ENCODE measurements at places on chromosomes 3 and 15. TPM values are rescaled to one million over a fixed set of nuclear protein-coding genes. Genes with fewer than 3 reads are reported as not detected.
A peak's percentile ranks its signal among the peaks of the same experiment; 100 is the strongest.

- no peak overlapping the region for H3K27ac ChIP-seq
- H3K27me3 ChIP-seq, result no peaks in the 10 kb centered on the region
- H3K36me3 ChIP-seq, result peaks cover 42% of the 10 kb centered on the region
- no peak overlapping the region for H3K4me3 ChIP-seq
- no peak for DNase-seq
These were observed 22.9 kb upstream of the USF3 start for GRCh38 chr3:113719294-113719693.

DNA sequence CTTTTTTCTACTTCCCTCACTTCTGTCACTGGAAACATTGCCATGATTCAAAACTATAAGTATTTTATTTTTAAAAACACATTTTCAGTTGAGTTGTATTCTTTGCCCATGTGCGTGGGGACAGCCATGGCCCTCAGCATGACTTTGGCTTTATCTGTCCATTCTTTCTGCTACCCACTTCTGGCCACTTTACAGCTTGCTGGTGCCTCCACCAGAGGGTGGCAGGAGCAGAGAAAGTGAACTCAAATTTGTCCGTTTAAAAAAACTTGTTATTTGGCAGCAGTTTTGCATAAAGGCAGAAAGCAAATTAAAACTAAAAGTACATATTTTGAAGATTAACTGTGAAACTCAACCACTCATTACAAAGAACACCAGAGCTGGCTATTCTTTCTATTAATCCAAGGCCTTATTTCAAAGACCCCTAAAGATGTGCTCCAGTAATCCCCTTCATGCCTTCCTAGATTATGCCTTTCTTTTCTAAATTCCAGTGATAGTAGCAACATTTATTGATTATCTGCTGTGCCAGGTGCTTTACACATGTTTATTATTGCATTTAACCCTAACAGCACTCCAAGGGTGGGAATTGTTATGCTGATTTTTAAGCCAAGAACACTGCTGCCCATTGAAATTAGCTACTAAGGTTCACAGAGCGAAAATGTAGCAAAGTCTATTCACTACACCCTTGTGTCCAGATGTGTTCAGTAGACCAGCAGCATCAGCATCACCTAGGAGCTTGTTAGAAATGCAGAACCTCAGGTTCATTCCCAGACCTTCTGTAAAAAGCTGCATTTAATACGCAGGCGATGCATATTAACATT, 134.8 kb downstream of the THRB start:
- peaks cover 3% of the 10 kb centered on the region for H3K4me1 ChIP-seq
- no peak overlapping the region for H3K4me3 ChIP-seq
- H3K27me3 ChIP-seq, result no peaks in the 10 kb centered on the region

Gene ZNF385D
- total RNA-seq, result not detected

DNA sequence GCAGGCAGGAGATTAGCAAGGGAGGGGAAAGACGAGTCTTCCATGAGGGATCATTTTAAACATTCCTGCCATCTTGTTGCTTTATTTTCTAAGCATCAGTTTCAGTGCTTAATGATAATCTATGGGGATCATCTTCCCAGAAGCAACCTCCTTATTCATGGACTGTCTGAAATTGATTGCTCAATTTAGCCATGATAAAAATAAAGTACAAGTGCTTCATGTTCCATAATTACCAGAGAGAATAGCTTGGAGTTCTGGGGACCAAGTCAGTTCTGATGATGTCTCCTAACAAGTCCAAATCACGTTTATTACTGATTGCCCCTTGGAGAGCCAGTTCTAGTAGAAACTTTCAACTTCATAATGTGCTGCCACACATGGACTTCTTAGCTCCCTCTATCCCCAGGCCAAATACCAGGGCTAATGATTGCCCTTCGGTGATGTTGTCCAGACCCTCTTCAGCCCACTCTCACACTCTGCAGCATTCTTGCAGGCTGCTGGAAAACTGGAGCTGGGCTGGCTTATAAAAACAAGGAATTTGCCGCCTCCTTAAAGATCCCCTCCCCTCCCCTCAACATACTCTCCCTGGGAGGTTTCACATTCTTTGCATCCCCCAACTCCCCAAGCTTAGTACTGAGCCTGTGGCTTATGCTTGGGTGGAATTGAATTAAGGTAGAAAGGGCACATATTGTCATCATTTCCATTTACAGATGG, 222.1 kb upstream of the ADAMTS9 start:
- no peak overlapping the region for H3K27ac ChIP-seq
- H3K4me3 ChIP-seq, result no peak overlapping the region
- no peaks in the 10 kb centered on the region for H3K36me3 ChIP-seq
- no peak for DNase-seq

- no peak for DNase-seq
- H3K4me1 ChIP-seq, result no peaks in the 10 kb centered on the region
- H3K4me3 ChIP-seq, result no peak overlapping the region
- H3K36me3 ChIP-seq, result peaks cover 32% of the 10 kb centered on the region
- H3K27ac ChIP-seq, result no peak overlapping the region
These were observed 10.0 kb upstream of the DNAJB8 start for GRCh38 chr3:128476659-128477058.

Gene USP3
- total RNA-seq, result 28.0 TPM

Gene TRPM1
- total RNA-seq, result 0.08 TPM

Gene SUSD5
- total RNA-seq, result 14.1 TPM

Gene SPINK8
- not detected for total RNA-seq

DNA sequence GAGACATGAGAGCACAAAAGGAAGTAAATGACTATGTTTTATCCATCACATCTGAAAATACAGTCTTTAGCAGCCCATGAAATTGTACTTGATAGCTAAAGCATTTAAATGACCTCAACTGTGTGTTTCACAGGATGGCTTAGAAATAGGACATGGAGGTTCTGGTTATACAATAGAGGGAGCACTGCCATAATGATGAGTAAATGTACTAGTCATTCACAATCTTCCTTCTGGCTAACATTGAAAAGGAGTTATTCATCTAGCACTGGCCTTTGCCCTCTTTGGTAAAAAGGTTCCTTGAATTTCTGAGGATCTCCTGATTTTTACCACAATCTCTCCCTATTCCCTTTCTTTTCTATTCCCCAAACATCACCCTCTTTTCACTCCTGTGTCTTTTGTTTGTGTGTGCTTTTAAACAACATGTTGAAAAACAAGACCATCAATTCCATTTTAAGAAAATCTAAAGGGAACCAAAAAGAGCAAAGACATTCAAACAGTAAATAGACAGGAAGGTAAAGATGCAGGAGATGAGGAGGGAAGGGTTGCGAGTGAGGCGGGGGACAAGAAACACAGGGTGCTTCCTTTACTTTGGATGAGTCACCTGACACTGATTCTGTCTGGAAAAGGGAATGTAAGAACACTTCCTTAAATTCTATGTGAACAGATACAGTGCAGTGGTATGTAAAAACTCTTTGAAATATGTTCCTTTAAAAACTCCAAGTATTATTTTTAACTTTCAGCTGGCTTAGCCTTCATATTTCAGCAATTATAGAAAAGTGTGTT, 619.0 kb downstream of the MECOM start:
- H3K27ac ChIP-seq, result peak overlapping the region; percentile 53
- H3K4me1 ChIP-seq, result peaks cover 25% of the 10 kb centered on the region
- no peak for DNase-seq
- no peaks in the 10 kb centered on the region for H3K27me3 ChIP-seq
- no peak overlapping the region for H3K4me3 ChIP-seq

GRCh38 chr3:23691357-23691895, 114.3 kb upstream of the UBE2E1 start:
- H3K36me3 ChIP-seq, result no peaks in the 10 kb centered on the region
- no peak overlapping the region for H3K27ac ChIP-seq
- no peak for DNase-seq
- H3K4me1 ChIP-seq, result peaks cover 5% of the 10 kb centered on the region

Gene TTLL13
- not detected for total RNA-seq

DNA sequence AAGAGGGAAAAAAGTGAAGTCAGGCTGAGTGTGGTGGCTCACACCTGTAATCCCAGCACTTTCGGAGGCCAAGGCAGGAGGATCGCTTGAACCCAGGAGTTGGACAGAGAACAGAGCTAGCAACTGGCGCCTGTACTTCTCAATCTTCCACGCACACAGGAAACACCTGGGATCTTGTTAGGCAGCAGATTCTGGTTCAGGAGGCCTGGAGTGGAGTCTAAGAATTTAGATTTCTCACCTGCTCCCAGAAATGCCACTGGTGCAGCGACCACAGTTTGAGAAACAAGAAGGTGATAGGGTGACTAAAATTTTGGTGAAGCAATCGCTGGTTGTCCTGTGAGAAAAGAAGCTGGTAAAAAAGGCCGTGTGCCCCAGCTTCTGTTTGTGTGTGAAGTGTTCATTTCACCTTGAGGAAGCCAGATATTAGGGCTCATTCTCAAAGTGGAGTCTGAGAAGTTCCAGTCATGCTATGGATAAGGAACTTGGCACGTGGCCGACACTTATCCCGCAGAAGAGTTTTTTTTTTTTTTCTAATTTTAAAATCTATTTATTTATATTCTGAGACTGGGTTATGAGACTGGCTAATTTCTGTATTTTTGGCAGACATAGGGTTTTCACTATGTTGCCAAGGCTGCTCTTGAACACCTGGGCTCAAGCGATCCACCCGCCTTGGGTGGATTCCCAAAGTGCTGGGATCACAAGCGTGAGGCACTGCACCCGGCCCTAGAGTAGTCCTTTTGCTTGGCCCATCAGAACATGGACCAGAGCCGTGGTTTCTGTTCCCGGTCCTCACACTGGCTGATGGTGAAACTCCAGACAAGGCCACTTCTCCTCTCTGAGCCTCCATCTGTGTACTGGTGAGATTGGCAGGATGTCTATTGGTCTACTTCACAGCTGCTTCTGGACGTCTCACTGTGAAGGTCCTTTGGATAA, 324.6 kb upstream of the PROK2 start:
- H3K4me3 ChIP-seq, result no peak overlapping the region
- no peaks in the 10 kb centered on the region for H3K36me3 ChIP-seq

DNA sequence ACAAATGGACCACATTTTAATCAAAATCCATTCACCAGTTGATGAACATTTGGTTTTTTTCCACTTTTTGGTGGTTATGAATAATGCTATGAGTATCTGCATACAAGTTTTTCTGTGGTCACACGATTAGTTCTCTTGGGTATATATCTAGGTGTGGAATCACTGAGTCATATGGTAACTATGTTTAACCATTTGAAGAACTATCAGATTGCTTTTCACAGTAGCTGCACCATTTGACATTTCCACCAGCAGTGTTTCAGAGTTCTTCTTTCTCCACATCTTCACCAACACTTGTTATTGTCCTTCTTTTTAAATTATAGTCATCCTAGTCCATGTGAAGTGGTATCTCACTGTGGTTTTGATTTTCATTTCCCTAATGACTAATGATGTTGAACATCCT, 33.3 kb upstream of the ATG7 start:
- peak overlapping the region; percentile 92 for H3K27ac ChIP-seq
- no peak for DNase-seq
- no peaks in the 10 kb centered on the region for H3K27me3 ChIP-seq
- peaks cover 41% of the 10 kb centered on the region for H3K4me1 ChIP-seq
- no peak overlapping the region for H3K4me3 ChIP-seq

Gene ANKUB1
- total RNA-seq, result 0.31 TPM

Gene SFMBT1
- 15.1 TPM for total RNA-seq

GRCh38 chr3:150960708-150961684, 11.5 kb downstream of the CLRN1 start:
- no peaks in the 10 kb centered on the region for H3K36me3 ChIP-seq
- DNase-seq, result no peak
- H3K4me1 ChIP-seq, result no peaks in the 10 kb centered on the region
- H3K4me3 ChIP-seq, result no peak overlapping the region
- H3K27me3 ChIP-seq, result peaks cover 26% of the 10 kb centered on the region

DNA sequence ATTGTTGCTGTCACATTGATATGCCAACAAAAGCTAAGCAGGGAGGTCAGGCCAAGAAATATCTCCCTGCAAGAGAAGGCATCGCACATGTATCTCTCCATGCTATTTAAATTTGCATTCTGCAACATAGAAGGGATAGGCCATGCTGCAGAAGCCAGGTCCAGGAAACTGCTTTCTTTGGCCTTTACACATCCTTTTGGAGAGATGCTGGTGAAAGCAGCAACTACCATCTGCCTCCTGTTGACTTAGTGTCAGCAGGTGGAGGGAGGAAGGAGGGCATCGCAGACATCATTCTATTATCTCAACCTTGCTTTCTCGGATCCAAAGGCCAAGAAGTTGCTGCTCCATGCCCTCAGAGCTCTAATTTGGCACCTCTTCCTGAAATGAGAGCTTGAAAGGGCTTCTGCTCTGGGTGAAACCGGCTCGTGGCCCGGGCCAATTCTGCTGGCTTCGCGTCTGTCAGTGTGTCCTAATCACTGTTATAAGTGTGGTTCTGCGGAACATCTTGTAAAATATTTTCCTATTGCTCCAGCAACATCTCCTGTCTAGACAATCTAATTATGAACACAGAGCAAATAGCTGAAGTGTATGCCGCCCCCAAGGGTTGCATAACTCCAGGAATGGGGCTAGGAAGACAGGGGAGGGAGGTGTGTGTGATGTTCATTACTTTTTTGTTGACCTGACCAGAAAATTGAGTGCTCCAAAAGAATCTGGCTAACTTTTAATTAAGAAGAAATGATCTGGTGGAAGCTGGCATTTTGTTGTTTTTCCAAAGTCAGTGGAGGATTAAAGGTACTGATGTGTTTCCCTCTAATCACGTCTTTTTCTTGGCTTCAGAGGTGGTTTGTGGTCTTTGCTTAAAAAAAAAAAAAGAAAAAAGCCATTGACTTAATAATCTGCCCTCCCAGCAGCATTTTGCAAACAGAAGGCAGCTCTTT, 89.1 kb downstream of the TPRG1 start:
- DNase-seq, result no peak
- H3K27me3 ChIP-seq, result no peaks in the 10 kb centered on the region
- H3K27ac ChIP-seq, result no peak overlapping the region
- H3K4me3 ChIP-seq, result no peak overlapping the region

GRCh38 chr3:152524198-152525140, 255.7 kb downstream of the MBNL1 start:
- no peaks in the 10 kb centered on the region for H3K27me3 ChIP-seq
- no peaks in the 10 kb centered on the region for H3K4me1 ChIP-seq
- H3K27ac ChIP-seq, result no peak overlapping the region

- DNase-seq, result no peak
- H3K36me3 ChIP-seq, result no peaks in the 10 kb centered on the region
- no peaks in the 10 kb centered on the region for H3K27me3 ChIP-seq
- no peak overlapping the region for H3K27ac ChIP-seq
These were observed 161.0 kb downstream of the TCF12 start for GRCh38 chr15:57079446-57079845.

Gene LRRIQ4
- not detected for total RNA-seq

Gene C3orf20
- not detected for total RNA-seq

Gene ROPN1
- total RNA-seq, result not detected

DNA sequence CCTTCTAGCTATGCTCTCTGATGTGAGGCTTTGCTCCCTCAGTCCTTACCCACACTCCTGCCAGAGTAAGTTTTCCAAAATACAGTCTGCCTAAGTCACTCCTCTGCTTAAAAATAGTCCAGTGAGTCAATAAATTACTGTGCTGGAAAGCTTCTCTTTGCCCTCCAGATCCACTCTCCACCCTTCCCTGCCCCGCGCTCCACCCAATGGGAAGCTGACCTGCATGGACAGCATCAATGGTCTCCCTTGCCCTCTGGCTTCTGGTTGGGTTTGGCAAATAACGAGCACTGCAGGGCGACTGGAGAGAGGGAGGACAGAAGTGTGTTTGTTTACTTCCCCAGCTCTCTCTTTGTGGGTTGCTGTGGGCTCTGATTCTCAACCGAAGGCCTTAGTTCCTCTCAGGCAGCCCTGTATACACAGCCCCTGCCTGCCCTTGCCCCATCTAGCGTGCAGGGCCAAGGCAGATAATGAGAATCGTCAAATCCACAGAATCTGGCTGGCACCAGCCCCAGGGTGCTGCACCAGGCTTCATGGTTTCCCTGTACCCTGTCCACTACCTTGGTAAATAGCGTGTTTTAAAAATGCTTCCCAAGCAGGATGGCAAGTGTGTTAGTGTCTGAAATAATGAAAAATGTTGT, 110.4 kb downstream of the ADAMTSL3 start:
- H3K36me3 ChIP-seq, result no peaks in the 10 kb centered on the region
- H3K27me3 ChIP-seq, result no peaks in the 10 kb centered on the region
- H3K27ac ChIP-seq, result no peak overlapping the region
- H3K4me1 ChIP-seq, result no peaks in the 10 kb centered on the region

Data from SJSA1 (cell line).